Effector CD4-positive, alpha-beta T cell (primary cell): ENCODE measurements at places on chromosomes 11 and 22.

DNA sequence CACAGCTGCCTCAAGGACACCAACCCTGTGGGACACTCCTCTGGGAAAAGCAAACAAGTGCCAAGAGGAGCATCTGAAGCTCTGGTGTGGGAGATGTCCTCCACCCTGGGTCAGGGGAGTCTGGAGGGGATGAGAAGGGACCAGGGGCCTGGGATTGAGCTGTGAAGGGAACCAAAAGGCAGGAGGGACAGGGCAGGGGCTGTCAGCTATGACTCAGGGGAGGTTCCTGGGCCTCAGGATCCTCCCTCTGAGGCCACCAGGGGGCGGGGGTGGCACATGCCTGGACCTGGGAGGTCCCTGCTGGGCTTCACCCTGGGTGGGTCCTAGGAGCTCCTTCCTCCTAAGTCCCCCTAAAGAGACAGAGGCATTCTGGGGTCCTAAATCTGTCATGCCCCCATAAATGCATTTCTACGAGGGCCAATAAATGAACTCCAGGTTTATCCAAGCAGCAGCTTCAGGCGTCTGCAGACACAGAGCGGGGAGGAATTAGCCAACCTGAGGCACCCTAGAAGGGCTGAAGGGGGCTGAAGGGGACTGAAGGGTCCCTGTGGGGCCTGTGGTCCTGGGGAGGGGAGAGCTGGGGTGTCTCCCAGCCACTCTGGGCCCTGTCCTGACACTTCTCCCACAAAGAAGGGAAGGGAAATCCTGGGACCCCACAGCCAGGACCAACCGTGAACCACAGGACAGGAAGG, 31.9 kb upstream of the IGLL5 start:
- DNase-seq, result no peak

GRCh38 chr11:44551456-44552139, 13.9 kb upstream of the CD82 start:
- DNase-seq, result no peak

GRCh38 chr11:76685237-76685636, 14.7 kb upstream of the LRRC32 start:
- DNase-seq, result no peak

GRCh38 chr11:69466039-69466438, 15.4 kb upstream of the LINC01488 start:
- no peak for DNase-seq
